ENCODE measurements at places on chromosomes 2 and 18.
A peak's percentile ranks its signal among the peaks of the same experiment; 100 is the strongest.

DNA sequence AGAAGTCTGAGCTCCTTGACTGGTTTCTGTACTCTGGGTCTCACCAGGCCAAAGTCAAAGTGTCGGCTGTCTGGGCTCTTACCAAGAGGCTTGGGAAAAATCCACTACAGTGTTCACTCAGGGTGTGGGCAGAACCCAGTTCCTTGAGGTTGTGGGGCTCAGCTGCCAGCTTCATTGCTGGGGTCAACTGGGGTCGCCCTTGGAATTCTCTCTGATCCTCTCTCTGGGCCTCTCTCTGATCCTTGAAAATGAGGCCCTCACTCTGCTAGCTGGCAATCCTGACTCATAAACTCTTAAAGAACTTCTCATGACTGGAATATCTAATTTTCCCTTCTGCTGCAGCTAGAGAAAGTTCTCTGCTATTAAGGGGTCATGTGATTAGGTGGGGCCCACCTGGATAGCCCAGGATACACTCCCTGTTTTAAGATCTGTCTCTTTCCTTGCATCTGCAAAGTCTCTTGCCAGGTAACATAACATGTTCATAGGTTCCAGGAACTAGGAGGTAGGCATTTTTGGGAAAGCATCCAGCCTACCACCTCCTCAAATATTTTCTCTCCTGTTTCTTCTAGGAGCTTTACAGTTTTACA lies 66.3 kb downstream of the SP110 start:
- no peak for DNase-seq

DNA sequence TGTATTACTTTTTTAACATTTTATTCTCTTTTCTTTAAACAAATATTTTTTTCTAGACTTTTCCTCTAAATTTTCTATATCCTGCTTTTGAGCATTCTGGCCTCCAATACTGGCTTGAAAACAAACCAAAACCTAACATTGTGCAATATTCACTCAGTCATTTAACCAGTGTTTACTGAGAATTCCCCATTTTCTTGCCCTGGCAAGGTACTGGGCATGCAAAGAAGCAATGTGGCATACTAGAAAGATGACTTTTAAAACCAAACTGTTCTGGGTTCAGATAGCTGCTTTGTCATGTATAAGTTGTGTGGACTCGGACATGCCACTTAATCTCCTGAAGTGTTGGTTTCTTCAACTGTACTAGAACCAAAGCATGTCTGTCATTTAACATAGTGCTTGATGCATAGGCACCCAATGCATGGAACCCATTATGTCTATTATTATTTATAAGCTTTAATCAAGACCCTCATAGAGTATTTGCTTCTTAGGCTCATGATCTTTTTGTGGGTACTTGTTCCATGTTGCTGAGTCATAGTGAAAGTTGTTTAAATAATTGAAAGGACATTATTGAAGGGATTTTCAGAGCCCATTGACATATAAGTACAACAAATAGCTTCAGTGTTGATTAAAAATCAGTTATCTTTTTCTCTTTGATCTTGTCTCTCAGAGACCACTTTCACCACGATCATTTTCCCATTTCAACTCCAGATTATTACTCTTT lies 185.4 kb upstream of the OSR1 start:
- no peak for DNase-seq

DNA sequence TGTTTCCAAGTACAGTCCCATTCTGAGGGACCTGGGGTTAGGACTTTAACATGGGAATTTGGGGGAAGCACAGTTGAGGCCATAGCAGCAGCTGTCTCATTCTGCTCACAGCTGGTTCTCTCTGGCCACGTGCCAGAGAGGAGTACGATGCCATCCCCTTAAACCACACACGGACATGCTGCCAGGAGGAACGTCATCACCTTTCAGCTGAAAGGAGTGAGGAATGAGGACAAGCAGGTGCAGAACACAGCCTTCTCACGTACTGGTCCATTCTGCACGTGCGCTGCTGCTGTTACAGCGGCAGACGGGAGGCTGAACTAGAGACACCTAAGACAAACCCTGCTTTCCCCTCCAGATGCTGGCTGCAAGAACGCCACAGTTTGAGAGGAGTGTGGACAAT lies 33.5 kb downstream of the ODC1 start:
- DNase-seq, result no peak

GRCh38 chr18:6976935-6977334 lies 140.7 kb downstream of the LAMA1 start:
- no peak for DNase-seq

GRCh38 chr2:230130668-230131364 lies 62.1 kb upstream of the SLC16A14 start:
- DNase-seq, result no peak

DNA sequence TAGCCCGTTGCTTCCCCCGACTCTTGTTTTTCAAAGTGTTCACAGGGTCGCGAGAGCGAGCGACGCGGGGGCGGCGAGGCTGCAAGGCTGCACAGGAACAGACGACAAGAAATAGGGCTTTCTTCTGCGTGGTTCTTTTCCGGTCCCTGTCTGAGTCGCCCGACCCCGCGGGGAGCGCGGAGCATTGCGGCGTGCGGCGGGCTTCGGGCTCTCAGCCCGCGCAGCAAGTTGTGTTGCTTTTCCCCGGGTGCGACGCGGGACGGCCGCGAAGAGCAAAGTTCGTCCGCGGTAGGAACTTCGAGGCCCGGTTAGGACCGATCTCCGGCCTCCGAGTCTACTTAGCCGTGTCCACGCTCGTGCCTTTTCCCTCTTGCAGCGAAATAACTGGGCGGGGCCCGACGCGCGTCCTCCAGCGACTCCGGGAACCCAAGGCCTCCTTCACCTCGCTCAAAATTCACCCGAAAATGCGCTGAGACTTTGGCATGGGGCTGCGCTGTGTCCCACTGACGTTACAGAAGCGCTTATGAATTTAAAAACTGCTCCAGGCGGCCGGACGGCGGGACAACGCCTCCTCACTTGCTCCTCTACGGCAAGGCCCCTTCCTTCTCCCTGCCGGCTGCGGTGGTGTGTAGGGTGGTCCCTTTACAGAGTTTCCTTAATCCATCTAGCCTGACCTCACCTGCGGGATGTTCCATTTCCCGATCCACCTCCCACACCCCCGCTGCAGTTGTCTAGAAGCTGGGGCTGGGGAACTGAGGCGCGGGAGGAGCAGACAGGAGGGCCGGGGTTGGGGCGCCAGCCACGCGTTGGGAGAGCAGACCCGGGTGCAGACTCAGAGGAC lies 1.5 kb upstream of the BCL2L11 start:
- DNase-seq, result no peak

- DNase-seq, result no peak
These were observed 304.6 kb downstream of the PARD3B start for GRCh38 chr2:204849892-204850291.

GRCh38 chr2:185404578-185404977 lies 334.0 kb upstream of the FSIP2 start:
- no peak for DNase-seq

GRCh38 chr2:183105402-183106134 lies 18.7 kb upstream of the NUP35 start:
- no peak for DNase-seq

DNA sequence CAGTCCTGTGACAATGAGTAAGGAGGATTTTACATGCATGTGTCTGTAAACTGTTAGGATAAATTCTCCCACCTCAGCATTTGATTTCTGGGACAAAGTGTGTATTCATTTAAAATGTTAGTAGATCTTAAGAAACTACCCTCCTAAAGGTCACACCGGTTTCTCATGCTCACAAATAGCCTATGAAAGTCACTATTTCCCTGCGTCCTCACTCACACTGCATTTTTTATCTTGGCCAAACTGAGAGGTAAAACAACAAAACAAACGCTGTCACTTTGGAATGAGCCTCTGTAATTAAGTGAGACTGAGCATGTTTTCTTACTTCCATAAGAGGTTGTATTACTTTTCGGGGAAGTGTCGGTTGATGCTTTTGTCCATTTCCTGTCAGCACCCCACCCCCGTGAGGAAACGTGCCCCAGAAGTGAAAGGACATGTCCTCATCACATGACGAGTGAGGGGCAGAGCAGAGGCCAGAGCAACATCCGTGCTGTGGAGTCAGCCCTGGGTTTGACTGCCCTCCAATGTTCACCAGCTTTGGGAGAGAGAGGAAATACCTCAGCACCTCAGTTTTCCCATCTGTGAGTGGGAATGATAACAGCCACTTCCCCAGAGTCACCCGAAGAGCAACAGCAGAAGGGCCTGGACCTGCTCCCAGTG lies 3.1 kb downstream of the GYPC start:
- DNase-seq, result no peak

DNA sequence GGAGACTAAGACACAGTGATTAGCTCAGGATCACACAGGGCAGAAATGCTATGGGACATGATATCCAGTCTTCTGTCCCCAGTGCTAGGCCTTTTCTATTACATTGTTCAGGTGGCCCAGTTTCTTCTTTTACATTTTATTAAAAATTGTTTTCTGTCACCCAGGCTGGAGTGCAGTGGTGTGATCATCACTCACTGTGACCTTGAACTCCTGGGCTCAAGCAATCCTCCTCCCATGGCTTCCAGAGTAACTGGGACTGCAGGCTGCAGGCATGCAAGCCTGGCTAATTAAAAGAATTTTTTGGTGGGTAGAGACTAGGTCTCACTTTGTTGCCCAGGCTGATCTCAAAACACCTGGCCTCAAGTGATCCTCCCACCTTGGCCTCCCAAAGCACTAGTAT lies 15.4 kb downstream of the PDK1 start:
- DNase-seq, result no peak

DNA sequence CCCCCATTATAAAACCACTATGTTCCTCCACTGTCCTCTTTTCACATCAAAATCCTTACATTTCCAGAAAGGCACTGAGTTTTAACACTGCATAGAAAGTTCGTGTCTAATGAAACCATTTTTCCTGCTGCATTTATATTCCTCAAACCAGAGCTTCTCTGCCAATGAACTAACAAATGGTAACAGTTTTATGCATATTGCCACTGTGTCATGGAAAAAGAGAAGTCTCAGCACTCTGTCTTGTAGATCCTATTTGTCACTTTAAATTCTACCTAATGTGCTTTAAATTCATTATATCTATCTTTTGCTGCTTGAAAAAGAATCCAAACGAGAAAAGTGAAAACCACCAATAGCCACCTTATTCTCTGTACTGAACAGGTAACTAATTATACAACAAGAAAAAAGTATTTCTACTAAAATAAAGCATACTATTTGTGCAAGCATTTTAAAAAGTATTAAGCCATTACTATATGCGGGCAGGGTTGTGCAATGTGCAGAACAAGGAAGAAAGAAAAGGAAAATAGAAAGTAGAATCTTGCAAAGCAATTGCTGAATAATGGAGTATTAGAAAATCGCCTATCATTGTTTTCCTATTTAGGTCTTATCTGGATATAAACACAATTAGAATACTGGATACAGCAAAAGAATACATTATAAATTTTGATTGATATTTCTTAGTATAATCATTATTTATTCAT lies 328.9 kb downstream of the ZEB2 start:
- DNase-seq, result no peak

- peak; percentile 59 for DNase-seq
These were observed 62.4 kb downstream of the TANC1 start for GRCh38 chr2:159030674-159031380.

GRCh38 chr2:232549655-232550353 lies 553 bp downstream of the TIGD1 start:
- no peak for DNase-seq

DNA sequence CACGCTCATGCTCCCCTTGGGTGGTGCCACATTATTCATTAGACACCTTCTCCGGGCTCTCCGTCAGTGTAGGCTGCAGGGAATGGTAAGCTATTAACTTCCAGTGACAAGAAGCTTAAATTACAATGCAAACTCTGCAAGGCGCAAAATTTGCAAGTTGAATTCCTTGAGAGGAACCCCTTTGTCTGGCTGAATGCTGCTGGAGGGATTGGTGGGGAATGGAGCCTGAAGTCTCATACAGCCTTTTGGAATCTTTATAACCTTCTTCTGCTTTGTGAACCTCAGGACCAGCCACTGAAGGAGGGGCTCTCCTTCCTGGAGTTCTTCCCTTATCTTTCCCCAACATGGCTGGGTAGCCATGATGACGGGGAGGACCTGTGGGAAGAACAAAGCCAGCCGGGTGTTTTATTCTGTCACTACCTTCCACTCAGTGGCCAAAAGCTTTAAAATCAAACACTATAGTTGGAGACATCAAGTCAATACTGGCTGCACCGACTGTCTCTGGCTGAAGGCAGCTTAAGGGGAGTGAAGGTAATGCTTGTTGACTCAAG lies 220.9 kb upstream of the EPHA4 start:
- DNase-seq, result no peak

DNA sequence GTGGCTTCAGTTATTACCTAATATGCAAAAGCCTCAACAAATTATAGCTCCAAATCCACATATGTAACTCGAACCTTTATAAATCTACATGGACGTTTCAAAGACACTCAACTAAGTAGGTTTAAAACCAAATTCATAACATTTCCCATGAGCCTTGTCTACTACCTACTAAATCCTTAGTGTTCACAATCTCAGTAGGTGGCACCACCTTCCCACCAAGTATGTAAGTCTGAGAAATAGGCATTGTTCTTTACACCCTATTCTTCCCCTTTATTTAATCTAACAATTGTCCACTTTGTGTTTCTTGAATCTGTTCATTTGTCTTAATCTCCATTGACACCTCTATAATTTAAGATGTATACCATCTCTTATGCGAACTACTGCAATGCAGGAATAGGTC lies 4.6 kb downstream of the PIGN start:
- no peak for DNase-seq

DNA sequence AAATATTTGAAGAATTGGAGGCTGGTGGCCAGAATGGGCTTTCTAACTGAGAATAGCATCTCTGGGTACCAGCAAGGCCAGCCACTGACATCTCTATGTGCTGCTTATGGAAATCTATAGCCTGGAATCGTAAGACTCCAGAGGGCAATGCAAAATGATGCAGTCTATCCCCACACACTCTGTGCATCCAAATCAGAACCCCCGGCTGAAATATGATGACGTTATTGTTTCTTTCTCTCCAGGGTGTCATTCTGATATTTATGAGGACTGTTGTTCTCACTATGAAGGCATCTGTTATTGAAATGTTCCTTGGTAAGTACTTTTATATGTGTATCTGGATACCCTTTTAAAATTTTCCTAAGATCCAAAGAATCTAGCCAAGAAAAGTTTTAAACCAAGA lies 19.6 kb downstream of the VIT start:
- no peak for DNase-seq

- no peak for DNase-seq
These were observed 601.4 kb downstream of the ZEB2 start for GRCh38 chr2:143918465-143918989.

DNA sequence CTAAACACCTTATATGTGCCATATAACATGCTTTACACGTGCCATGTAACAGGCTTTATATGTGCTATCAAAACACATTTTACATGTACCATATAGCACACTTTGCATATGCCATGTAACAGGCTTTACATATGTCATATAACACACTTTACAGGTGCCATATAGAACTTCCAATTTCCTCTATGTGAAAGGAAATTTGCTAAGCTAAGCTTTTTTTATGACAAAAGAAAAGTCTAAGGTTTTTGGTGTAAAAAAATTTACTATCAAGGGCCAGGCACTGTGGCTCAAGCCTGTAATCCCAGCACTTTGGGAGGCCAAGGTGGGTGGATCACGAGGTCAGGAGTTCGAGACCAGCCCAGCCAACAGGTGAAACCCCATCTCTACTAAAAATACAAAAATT lies 136.5 kb downstream of the AKAIN1 start:
- no peak for DNase-seq

- peak; percentile 46 for DNase-seq
These were observed 36.7 kb downstream of the PRKD3 start for GRCh38 chr2:37287966-37288365.

GRCh38 chr2:149145314-149146295 lies 107.1 kb downstream of the LYPD6B start:
- DNase-seq, result peak; percentile 10

Data from SK-N-SH (cell line).